CD4-positive, alpha-beta memory T cell (primary cell): ENCODE measurements at places on chromosomes 6 and 20.

DNA sequence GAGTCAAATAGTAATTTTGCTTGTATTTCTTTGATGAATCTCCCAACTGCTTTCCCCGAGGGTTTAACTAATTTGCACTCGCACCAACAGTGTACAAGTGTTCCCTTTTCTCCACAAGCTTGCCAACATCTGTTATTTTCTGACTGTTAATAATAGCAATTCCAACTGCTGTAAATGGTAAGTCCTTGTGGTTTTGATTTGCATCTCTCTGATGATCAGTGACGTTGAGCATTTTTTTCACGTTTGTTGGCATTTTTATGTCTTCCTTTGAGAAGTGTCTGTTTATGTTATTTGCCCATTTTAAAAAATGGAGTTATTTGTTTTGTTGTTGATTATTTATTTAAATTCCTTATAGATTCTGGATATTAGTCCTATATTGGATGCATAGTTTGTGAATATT is 399.8 kb upstream of the MAN1A1 start:
- DNase-seq = no peak

GRCh38 chr6:17116117-17116440 is 14.2 kb downstream of the STMND1 start:
- DNase-seq = no peak

GRCh38 chr20:35583636-35584560 is 31.7 kb upstream of the SPAG4 start:
- DNase-seq = no peak

GRCh38 chr6:136921936-136922684 is at the start of gene SLC35D3:
SLC35D3 (plus strand) TSS chr6:136922301; CDS start chr6:136922429, 128 bp downstream.
- peak; percentile 16 for DNase-seq

- no peak for DNase-seq
These were observed 22.2 kb downstream of the HIVEP1 start for GRCh38 chr6:12034349-12034748.

- no peak for DNase-seq
These were observed 17.3 kb downstream of the STX7 start for GRCh38 chr6:132495604-132496079.

- DNase-seq = no peak
These were observed 589.2 kb downstream of the PHF3 start for GRCh38 chr6:64224819-64225218.

- no peak for DNase-seq
These were observed 508 bp downstream of the NOP56 start for GRCh38 chr20:2652724-2653555.

DNA sequence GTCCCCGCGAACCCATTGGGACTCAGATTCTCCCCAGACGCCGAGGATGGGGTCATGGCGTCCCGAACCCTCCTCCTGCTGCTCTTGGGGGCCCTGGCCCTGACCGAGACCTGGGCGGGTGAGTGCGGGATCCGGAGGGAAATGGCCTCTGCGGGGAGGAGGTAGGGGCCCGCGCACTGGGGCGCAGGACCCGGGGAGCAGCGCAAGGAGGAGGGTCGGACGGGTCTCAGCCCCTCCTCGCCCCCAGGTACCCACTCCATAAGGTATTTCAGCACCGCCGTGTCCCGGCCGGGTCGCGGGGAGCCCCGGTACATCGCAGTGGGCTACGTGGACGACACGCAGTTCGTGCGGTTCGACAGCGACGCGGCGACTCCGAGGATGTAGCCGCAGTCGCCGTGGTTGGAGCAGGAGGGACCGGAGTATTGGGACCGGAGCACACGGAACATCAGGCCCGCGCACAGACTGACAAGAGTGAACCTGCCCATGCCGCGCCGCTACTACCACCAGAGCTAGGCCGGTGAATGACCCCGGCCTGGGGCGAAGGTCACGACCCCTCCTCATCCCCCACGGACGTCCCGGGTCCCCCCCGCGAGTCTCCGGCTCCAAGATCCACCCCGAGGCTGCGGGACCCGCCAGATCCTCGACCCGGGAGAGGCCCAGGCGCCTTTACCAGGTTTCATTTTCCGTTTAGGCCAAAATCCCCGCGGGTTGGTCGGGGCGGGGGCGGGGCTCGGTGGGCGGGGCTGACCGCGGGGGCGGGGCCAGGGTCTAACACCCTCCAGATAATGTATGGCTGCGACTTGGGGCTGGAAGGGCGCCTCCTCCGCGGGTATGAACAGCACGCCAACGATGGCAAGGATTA is 15.7 kb upstream of the HLA-A start:
- peak; percentile 75 for DNase-seq

DNA sequence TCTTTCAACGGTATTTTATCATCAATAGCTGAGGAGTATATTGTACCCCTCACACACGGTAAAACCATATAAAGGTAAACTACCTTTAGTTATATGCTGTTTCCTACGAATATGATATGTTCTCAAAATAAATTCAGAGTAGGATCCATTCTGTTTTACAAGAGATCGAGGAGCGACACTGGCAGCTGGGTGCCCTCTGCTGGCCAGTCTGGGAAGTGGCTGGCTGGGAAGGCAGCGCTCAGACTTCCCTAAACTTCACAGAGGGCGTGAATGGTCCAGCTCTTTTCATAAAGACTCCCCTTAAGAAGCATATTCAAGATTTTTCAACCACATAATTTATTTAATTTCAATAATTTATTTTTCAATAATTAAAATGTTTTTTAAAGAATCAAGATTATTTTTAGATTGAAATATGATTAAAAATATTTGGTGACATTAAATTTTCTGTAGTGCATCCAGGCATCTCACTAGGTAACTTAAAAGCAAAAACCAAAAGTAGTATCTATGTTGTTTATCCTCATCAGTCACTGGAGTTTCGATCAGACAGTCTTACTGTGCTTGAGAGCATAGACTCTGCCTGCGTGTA is 187.5 kb upstream of the PDE10A start:
- peak; percentile 29 for DNase-seq

- no peak for DNase-seq
These were observed 245.9 kb upstream of the HSF2 start for GRCh38 chr6:122153557-122153956.

DNA sequence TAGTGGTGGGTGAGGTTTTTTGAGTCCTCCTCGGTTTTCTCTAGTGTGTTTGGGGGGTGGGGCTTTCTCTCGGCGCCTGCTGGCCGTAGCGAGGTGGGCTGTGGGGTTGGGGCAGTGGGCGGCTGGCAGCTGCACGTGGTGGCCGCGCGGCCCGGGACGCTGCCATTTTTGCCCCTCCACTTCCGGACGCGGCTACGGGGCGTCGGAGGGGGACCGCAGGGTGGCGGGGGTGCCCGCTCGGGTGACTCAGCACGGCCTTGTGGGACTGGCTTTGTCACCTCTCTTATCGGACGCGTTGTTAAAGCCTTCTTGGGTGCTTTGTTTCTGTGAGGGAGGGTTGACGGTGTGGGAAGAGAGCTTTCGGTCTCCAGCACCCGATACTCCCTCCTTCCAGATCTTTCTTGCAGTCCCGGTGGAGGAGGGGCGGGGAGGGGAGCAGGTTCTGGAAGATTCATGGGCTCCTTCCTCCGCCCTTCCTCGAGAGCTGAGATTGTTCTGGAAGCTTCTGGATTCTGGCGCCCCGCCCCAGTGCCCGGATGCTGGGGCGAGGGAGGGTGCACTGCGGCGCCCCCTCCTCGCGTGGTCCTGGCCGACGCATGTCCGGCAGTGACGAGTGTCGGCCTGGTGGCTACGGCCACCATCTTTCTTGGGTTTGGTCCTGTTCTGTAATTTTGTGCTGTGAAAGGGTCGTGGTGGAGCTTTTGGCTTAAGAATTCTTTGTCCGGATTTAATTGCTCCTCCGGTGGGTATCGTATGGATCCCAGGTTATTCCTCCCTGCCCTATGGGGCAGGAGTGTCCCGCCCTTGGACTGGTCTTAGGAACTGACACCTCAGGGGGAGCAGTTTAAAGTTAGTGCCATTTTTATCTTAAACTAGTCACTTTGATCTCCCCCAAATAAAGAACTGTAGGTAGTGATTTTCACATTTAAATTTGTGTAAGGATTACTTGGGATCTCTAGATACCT is 719 bp downstream of the HSP90AB1 start:
- peak; percentile 85 for DNase-seq

DNA sequence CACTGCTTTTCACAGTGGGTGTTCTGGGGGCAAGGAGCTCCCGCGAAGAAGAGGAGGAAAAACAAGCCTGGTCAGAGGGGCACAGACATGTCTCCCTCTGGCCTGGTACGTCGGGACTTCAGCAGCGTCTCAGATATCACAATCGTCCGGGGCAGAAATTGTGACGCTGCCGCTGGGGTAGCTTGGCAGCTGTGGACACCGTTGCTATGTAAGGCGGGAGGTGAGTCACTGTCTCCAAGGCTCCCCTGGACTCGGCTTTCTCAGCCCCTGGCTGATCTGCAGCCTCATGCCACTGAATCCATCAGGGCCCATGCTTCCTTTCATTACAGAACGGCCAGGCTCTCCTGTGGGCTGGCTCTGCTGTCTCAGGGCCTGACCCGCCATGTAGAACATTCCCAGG is 98.7 kb downstream of the SULF2 start:
- DNase-seq = no peak
